ENCODE measurements at places on chromosomes 13 and 19.
A peak's percentile ranks its signal among the peaks of the same experiment; 100 is the strongest.

DNA sequence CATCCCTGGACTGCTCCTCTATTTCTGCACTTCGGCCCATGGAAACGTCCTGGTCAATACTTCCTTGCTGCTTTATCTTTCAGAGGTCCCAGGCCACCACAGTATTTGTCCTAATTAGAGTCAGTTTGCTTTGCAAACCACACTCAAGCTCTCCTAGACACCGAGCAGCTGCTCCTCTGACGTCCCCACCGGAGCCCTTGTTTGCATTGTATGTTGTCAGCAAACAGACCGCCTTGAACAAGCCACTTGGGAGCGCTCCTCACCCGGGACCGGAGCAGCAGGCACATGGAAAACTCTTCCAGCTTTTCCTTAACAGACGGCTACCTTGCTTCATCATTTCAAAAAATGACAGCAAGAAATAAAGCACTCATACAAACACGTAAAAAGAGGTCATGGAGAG is 51.5 kb upstream of the GTF3A start:
- DNase-seq: no peak

DNA sequence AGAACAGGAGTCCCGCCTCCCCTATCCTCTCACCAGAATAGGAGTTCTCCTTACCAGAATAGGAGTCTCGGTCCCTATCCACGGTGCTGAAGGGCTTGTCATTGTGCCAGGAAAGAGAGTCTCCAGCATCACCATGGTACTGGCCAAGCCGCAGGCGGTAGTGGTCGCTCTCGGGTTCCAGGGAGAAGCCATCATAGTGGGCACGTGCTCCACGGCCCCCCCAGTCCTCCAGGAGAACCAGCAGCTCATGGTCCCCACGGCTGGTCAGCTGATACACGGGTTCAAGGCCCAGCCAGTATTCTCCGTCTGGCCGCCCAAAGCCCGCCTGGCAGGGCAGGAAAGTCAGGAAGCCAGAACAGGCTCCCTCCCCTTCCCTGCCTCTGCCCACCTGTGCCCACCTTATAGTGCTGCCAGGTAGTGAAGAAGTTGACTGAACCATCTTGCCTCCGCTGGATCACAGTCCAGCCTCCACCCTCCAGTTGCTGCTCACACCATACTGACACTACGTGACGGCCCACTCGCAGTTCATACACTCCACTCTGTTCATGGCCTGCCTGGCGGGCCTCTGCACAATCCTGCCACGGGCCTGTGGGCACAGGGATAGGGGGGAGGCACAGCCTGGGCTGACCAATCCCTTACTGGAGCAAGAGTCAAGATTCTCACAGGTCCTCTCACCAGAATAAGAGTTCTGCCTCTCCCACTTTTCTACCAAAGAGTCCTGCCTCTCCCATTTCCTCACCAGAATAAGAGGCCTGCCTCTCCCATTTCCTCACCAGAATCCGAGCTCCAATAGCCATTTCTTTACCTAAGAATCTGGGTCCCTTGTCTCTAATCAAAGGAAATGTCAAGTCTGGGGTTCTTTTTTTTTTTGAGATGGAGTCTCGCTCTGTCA is 7.4 kb downstream of the SHFL start:
- no peak for DNase-seq

- no peak for DNase-seq
Measured at GRCh38 chr19:34787059-34787824, 14.2 kb upstream of the ZNF599 start.

DNA sequence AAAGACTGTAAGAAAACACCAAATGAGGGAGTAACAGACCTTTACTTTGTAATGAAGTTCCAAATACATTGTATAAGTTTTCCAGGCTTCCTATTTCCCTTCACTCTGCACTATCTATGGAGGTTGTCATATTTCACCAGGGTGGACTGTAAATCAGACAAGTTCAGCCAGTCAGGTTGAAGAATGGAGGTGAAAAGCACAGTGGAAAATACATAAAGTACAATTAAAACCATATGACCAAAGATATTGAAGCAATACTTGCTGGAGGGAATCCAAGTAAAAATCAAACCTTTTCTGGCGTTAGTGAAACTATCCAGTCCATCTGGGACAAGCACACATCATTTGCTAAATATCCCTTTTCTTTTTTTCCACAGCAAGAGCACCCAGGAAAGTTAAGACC is 3.2 kb downstream of the LHFPL6 start:
- peak; percentile 84 for DNase-seq

DNA sequence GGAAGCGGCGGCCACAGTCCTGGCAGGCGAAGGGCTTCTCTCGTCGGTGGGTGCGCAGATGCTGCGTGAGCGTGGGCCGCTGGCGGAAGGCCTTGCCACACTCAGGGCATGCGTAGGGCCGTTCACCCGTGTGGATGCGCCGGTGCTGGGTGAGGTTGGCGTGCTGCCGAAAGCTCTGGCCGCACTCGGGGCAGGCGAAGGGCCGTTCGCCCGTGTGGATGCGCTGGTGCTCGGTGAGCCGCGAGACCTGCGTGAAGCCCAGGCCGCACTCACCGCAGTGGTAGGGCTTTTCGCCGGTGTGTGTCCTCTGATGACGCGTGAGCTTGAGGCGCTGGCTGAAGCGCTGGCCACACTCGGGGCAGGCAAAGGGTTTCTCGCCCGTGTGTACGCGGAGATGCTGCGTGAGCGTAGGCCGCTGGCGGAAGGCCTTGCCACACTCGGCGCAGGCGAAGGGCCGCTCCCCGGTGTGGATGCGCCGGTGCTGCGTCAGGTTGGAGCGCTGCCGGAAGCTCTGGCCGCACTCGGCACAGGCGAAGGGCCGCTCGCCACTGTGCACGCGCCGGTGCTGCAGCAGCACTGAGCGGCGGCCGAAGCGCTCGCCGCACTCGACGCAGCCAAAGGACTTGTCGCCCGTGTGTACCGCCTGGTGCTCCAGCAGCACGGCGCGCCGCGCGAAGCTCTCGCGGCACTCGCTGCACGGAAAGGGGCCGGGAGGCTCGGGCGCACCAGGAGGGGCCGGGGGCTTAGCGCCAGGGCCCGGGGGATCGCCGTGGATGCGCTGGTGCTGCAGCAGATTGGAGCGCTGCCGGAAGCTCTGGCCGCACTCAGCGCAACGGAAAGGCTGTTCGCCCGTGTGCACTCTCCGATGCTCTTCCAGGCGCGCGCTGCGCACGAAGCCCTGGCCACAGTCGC is 4.0 kb upstream of the UBE2M start:
- DNase-seq: peak; percentile 31

DNA sequence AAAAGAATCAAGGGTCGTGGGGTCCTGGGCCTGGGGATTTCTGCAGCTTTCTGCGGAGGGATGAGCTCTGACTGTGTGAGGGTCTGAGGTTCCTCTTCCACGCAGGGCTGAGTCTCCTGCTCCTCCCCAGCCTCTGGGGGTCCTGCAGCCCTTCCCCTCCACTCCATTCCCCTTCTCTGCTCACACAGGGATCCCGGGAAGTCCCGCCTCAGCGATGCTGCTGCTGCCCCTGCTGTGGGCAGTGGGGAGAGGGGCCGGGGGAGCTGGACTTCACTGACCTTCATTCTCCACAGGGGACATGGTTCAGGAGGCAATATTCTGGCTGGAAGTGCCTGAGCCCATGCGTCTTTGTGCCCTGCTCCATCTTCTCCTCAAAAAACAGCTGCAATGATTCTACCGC is 26.2 kb upstream of the CD33 start:
- DNase-seq: no peak

DNA sequence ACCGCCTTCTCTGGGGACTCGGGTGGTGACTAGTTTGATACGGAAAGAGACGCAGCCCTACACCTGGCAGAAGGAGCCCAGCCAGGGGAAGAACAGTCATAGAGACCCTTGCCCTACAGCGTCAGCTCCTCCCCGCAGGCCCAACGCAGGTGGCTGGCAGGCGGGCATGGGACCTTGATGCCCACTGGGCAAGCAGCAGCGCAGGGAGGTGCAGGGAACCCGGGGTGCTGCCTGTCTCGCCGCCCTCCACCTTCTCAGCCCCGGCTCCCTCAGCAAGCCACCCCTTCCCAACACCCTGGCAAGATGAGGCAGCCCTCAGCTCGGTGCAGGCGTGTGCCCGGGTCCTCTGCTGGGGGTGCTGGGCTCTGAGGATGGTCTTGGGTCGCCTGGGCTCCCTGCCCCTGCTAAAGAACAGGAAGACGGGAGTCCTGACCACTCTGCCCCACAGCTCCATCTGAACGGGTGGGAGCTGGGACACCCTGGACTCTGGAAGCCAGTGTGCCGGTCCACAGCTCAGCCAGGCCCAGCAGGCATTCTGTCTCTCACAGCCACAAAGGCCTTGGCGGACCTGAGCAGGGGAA is 9.0 kb downstream of the MIER2 start:
- DNase-seq: no peak

DNA sequence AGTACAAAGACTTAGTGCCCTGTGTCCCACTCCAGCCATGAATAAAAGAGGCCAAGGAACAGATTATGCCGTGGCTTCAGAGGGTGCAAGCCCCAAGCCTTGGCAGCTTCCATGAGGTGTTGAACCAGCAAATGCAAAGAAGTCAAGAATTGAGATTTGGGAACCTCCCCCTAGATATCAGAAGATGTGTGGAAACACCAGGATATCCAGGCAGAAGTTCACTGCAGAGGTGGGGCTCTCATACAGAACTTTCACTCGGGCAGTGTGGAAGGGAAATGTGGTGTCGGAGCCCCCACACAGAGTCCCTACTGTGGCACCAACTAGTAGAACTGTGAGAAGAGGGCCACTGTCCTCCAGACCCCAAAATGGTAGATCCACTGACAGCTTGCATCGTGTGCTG is 2421.4 kb downstream of the PCDH9 start:
- DNase-seq: no peak

- no peak for DNase-seq
Measured at GRCh38 chr13:40388617-40389016, 277.8 kb downstream of the FOXO1 start.

GRCh38 chr19:44192127-44192526 is 20.2 kb upstream of the ZNF227 start:
- DNase-seq: no peak

DNA sequence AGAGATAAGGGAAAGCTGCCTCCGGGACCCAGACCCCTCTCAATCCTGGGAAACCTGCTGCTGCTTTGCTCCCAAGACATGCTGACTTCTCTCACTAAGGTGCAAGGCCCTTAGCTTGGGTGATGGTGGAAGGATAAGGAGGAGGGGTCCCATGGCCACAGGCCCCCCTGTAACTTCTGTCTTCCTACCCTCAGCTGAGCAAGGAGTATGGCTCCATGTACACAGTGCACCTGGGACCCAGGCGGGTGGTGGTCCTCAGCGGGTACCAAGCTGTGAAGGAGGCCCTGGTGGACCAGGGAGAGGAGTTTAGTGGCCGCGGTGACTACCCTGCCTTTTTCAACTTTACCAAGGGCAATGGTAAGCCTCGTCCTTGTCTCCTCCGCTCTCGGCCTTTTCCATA is 2.0 kb downstream of the CYP2F1 start:
- DNase-seq: no peak

DNA sequence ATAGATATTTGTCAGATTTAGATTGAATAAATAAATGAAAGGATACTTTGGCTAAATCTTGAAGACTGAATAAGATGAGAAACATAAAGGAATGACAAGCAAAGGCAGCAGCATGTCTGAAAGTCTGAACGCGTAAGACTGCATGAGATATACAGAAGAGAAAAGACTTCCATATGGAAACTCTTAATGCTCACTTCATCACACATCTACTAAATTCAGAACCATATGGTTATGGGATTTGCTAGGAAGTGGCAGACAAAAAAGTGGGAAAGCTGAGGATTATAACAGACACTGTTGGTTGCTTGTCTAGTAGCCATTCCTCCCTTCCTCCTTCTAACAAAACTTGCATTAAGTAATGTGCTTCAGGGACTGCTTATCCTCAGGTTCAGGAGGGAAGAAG is 446.7 kb downstream of the KCTD12 start:
- DNase-seq: no peak

DNA sequence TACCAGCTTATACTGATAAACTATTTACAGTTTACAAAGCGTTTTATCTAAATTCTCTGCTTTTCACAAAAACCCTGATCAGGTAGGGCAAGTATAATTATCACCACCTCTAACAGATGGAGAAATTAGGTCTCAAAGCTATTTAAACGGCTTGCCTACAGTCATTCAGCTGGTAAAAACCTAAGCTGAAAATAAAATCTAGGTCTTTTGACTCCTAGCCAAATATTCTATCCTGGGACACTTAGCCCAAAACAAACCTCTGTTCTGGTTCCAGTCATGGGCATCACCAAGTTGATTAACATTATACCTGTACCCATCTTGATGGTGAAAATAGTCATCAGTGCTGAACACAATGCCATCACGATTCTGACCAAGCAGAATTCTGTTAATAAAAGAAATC is 11.4 kb downstream of the N4BP2L2 start:
- DNase-seq: no peak

GRCh38 chr19:33419788-33420130 is 46.2 kb downstream of the CEBPG start:
- no peak for DNase-seq

- DNase-seq: no peak
Measured at GRCh38 chr13:97001636-97002035, 7.4 kb upstream of the OXGR1 start.

DNA sequence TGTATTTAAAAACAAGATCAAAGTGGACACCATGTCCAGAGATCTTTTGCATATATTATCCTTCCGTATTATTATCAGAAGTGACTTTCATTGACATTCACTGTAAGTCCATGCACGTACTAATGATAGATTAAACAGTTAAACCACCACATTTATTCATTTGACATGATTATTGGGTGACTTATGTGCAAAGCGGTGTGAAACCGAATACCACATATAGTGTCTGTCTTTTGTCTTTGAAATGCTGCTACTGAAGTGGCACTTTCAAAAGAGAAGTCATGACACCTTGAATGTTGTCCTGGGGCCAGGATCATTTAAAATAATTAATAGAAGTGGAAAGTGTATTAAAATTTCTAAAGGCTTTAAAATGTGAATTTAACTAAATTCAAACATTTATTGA is 100.1 kb downstream of the ERCC5 start:
- DNase-seq: no peak

DNA sequence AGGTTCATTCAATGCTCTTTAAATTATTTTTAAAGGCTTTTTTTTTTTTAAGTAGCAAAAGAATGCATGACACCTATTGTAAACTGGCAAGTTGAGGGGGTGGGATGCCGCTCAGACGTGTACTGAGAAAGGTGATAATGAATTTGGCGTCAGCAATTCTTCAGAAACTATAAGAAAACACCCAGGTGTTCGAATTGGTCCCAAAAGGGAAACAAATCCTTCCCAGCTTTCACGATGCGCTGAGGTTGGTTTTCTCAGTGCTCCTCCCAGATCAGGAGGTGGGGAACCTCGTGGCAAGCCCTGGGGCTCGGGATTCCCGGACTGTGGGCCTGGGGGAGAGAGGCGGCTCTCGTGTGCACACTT is 543 bp upstream of the FAM124A start:
- DNase-seq: no peak

DNA sequence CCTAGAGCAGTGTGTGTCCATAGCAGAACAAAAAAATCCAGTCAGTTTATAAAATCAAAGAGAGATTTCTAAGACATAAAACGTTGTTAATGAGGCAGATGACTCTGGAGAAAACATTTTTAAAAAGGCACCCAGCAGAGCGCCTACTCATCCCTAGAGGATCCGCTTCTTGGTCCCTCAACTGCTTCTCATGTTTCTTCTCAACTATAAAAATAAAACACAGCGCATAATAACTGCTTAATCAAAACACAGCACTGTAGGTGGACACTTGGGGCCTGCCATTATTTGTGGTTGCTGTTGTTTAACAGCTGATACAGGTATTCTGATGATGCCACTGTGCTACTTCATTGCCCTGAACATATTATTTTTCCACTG is 347.9 kb downstream of the FGF9 start:
- DNase-seq: no peak

- DNase-seq: no peak
Measured at GRCh38 chr13:77048681-77049080, 21.7 kb upstream of the FBXL3 start.
